ENCODE measurements at places on chromosomes 6 and 20.

DNA sequence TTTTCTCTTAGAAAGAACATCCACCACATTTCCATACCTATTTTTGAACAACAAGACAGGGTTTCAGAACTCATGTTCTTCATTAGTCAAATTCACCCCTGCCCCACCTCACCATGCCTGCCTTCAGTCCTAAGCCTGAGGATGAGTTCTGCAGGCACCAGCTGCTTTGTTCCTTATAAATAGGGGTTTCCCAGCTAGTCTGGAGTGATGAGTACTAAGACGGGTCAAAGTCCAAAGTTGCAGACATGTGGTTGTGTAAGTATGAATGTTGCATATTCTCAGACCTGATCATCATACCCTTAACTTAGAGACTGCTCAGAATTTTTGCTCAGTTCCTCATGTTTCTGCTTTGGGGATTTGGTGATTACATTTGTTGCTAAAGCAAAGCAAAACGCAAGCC, 257.7 kb upstream of the CDYL start:
- DNase-seq: no peak

- no peak for DNase-seq
Observed at GRCh38 chr6:7440476-7440875, 50.9 kb downstream of the RIOK1 start.

- DNase-seq: no peak
Observed at GRCh38 chr6:143471822-143472221, 21.2 kb downstream of the PEX3 start.

- no peak for DNase-seq
Observed at GRCh38 chr6:145069966-145070365, 665.4 kb downstream of the EPM2A start.

DNA sequence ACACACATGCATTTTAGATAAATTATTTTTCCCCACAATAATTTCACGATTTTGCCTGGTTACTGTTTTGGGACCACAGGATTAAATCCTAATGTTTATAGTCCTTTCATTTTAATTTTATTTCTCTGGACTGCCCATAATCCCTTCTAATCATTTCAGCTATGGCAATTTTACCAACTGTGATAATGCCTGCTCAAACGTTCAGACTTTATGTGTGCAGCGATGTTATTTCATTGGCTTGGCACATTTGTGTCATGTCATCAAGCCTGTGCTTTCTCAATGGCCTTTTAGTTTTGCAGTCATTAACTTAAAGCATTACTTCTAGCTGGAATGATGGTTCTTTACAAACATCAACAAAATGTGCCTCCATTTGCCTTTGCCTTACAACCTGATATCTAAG, 140.6 kb upstream of the HSF2 start:
- DNase-seq: no peak

DNA sequence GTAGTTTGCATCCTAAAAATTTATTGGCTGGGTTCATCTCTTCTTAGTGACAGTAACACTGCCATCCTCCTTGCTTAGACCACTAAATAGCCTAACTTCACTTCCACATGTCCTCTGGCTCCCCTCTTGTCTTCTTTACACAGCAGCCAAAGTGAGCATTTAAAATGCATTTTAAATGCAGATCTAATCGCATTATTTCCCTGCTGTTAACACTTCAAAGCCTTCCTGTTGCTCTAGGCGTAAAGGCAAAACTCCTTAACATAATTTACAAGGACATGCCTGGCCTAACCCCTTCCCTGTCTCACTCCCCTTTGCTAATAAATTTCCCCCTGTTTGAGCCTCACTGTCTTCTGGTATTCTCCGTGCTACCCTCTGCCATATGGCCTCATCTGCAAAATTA, 26.5 kb downstream of the NKAIN2 start:
- DNase-seq: no peak

DNA sequence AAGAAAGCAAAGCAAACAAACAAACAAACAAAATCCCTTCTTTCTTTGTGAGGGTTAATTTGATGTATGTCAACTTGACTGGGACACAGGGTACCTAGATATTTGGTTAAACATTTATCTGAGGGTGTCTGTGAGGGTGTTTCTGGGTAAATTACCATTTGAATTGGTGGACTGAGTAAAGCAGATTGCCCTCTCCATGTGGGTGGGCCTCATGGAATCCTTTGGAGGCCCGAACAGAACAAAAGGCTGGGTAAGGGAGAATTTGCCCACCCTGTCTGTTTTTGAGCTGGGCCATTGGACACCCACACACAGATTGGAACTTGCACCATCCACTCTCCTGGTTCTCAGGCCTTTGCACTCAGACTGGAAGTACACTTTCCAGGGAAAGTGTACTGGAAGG, 628.8 kb upstream of the CITED2 start:
- DNase-seq: no peak

DNA sequence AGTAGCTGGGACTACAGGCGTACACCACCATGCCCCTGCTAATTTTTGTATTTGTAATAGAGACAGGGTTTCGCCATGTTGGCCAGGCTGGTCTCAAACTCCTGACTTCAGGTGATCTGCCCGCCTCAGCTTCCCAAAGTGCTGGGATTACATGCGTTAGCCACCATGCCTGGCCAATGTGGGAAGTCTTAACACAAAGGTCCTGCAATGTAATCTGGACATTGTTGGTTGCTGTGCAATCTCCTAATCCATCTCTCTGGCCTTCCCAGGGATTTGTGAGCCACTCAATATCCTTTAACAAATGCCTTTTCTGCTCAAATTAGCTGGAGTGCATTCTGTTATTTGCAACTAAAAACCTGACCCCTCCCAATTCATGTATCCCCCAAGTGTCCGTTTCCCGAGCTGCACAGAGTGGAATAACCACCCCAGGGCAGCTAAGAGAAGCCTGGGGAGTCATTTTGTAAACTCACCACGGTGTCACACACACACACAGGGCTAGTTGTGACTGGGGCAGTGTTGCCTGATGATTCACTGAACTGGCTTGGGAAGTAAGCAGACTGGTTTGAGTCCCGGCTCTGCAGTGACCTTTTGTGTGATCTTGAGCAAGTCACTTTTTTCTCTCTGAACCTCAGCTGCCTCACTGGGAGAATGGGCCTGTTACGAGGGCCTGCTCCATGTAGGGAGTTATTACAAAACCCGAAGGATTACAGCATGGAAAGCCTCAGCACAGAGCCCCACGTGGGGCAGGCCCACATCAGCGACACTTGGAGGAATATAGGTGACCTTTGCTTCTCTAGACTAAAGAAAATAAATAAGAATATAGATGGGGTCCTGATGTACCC, 152.3 kb downstream of the ZMYND8 start:
- no peak for DNase-seq

DNA sequence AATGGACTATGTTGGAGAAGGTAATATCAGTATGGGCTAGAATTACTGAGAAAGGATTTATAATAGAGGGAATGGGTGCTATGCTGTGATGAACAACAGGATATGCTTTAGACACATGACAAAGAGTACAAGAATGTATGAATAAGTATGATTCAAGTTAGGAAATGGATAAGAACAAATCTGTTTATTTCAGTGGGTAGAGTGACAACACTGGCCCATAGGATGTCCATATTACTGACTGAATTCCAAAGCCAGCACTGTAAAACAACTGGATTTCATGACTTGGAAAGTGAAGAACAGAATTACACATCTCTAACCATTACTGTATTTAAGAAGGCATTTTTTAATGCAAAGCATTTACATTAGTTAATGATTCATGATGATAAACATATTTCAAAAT, 35.9 kb downstream of the EPM2A start:
- no peak for DNase-seq

- DNase-seq: peak; percentile 77
Observed at GRCh38 chr6:33288921-33289783, at the start of the genes PFDN6 and WDR46. Gene PFDN6, plus strand, starts transcription at chr6:33289601. Its CDS starts 256 bp downstream, at chr6:33289857. Gene WDR46, minus strand, starts transcription at chr6:33289239. Its CDS starts 69 bp downstream, at chr6:33289170.

DNA sequence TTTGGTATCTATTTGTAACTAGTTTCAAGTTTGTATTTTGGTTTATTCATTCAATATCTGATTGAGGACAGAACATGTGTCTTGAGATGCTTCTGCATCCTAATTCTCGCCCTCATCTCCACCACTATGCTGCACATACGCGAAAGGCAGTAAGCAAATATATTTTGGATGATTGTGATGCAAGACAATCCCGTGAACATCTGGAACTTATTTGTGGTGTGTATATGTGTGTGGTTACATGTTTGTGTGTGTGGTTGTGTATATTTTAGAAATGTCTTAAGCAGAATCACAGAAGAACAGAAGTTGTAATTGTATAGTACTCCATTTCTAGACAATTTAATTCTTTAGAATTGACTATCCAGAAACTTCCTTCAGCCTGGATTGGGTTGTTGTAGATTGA, 35.1 kb upstream of the RNF144B start:
- no peak for DNase-seq

DNA sequence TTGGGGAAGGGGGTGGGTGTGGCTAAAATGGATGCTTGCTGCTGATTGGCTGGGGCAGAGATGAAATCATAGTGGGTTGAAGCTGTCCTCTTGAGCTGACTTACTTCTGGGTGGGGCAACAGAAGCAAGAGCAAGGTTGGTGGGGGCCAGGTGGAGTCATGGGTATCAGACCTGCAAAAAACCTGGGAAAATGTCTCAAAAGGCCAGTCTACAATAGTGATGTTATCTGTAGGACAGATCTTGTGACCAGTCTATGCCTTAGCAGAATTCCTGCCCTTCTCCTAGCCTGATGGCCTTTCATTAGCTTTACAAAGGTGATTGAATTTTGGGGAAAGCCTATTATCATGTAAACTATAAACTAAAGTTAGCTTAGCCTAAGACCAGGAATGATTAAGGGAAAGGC, 945.7 kb downstream of the KIF16B start:
- no peak for DNase-seq

DNA sequence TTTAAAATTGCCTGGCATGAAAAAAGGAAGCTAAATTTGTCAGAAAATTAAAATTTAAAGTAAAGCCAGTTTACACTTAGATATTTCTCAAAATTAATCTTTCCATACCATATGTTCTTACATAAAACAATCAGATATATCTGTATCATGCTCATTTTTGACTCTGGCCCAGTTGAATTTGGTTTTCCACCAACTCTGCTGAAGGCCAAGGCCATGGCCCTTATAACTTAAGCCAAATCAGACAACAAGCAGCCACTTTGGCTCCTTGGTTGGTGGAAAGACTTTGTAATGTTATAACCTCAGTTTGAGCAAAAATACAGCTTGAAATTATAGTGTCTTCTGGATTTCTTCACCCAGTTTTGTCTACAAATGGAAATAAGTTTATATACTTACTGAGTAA, 97.3 kb downstream of the CENPW start:
- DNase-seq: no peak

DNA sequence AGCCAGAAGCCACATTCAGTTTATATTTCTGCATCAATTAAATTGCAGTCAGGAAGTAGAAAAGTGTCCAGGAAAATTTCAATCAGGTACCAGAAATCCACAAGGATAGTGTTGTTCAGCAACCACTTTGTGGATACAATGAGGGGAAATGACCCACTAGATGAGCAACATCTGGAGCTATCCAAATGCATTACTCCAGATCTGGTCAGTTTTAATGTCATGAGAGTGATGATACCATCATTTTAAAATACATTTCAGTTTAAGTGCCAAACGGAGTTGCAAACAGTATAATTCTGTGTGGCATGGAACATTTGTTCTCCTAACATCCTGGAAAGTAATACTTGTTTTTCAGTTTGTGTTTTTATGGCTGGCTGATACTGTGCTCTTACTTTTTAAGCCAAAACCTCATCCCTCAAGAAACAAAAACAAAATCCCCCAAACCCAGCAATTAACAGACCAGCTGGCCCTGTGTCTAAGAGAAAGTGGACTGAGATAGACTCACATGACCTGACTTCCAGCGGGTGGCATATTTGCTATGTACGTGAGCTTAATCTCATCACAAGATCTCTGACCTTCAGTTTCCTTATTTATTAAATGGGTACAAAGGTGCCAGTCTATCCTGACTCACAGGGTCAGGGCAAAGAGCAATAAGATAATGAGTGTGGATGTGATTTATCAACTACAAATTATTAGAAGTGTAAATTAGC, 58.8 kb upstream of the CNKSR3 start:
- no peak for DNase-seq

GRCh38 chr20:36653456-36653855, 7.5 kb upstream of the SLA2 start:
- DNase-seq: no peak

GRCh38 chr6:84249724-84250123, 22.3 kb upstream of the CEP162 start:
- no peak for DNase-seq

DNA sequence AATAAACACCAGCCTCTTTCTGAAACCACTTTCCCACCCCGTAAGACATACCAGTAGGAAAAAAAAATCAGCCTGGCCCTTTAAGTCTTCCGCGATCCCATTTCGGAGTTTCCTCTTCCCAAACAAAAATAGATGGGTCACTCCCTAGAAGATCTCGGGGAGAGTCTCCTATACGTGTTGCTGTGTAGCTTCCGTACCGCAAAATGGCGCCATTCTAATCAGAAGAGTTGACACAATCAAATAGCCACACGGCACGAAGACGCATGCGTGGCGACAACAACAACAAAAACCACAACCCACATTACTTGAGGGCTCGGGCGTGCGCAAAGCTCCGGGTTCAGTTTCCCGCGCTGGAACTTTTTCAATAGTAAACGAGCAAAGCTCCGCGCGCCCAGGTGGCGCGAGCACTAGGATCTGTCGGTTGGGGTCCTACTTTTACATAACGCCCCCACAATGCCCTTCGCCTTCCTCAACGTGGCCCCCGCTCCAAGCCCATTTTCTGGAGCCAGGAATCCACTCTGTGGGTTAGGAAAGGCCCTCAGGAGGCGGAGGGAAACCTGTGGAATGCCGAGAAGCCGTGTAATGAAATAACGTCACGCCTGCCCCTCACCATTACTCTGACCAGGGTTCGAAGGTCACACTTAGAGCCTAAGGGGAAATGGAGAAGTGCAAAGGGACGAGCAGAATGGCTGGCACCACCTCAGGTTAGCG, at the start of gene GPANK1:
Gene GPANK1 (minus strand): TSS at position 208 of the 711 bp plus-strand sequence. CDS start 519 bp downstream, outside the sequence.
- DNase-seq: peak; percentile 87

DNA sequence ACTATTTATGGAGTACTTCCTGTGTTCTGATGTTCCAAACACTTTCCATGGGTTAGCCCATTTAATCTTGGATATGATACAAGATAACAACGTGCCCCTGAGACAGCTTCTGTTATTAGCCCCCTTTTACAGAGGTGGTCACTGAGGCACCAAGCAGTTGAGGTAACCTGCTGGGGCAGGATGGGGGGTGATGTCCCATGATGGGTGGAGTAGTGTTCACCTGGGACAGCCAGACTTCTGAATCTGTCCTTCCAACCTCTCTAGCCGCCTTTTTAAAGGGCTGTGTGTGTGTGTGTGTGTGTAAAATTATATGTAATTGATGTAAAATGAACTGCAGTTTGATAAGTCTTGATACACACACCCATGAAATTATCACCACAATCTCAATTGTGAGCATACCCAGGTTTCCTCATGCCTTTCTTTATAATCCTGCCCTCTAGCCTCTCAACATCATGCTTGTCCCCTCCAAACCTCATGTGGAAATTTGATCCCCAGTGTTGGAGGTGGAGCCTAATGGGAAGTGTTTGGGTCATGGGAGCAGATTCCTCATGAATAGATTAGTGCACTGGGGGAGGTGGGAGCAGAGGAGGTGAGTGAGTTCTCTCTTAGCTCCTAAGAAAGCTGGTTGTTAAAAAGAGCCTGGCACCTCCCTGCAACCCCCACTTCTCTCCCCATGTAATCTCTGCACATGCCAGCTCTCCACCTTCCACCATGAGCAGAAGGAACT, 39.2 kb downstream of the PLAGL2 start:
- no peak for DNase-seq

All from effector memory CD4-positive, alpha-beta T cell (primary cell).